ENCODE measurements at places on chromosomes 12 and 14.

DNA sequence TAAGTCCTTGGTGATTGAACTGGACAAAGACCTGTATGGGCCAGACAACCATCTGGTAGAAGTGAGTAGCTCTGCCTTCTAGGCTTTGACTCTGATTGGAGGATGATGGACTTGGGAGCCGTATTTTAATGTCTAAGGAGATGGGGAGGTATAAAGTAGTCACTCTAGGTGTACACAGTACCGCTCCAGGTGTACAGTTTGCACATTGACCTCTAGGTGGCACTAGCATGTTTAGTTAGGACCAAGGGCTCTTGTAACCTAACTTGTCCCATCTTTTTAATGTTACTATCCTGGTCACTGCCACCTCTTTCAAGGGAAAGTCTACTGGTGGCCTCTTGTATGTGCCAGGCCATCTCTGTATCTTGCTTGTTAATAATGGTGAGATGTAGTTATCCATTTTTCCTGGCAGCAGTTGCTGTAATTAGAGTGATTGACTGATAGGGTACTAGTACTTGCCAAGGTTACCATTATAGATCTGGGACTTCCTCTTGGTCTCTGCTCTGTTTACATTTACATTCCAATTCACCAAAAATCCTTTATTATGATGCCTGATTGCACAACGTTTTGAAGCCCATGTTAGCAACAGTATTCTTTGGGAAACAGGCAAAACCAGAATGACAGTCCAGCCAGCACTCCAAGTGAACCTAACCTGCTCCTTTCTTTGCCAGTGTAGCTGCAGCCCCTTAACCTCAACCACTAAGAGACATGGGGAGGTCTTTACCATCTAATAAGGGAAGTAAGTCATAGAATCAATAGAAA lies 3.6 kb downstream of the SMARCD1 start:
- DNase-seq, result peak; percentile 58

DNA sequence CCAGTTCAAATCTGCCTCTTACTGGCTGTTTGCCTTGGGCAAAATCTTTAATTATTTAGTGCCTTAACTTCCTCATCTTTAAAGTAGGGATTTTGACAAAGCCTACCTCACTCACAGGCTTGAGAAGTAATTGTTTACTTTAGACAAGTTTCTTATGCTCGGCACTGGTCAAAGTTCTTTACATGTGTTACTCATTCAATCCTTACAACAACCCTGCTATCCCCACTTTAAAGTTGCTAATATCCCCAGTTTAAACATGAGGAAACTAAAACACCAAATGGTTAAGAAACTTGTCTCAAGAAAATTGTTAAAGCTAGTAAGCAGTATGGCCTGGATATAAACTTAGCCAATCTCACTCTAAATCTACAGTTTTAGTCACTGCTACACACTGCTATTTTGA lies 204.0 kb upstream of the AVPR1A start:
- DNase-seq, result no peak

GRCh38 chr12:126051611-126052107 lies 986.4 kb downstream of the AACS start:
- peak; percentile 95 for DNase-seq

- DNase-seq, result no peak
These were observed 231.9 kb upstream of the HMGA2 start for GRCh38 chr12:65592416-65592815.

DNA sequence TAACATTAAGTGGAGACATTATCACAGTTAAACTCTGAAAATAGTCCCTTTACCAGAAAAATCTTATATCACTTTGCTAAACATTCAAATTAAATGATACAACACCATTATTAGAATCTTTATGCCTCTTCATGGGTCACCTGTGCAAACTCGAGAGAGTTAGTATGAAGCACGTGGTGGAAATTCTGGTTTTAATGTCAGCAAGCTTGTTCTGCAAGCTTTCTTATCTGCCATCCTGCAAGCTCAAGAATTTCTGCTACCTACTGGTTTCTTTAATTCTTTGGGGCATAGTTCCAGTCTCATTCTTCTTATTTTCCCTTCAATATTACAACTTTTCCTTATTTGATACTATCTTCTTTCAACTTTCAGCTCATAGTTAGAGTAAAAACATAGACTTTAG lies 868 bp downstream of the CATSPERB start:
- no peak for DNase-seq

DNA sequence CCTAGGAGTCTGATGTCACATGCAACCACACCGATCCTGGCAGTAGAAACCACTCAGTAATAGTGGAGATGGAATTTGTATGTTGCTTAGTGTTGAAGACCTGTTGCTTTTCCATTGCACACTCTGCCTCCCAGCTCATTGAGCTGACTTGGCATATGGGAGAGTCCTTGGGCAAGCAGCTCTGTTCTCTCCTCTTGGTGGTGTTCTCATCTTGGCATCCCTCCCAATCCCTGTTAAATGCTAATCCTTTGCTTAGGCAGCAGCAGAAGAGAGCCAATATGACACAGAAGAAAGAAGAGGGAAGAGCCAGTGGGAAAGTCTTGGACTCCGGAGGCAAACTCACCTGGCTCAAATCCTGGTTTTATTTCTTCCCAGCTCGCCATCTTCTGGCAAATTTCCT lies 178.0 kb upstream of the CAND1 start:
- DNase-seq, result no peak

DNA sequence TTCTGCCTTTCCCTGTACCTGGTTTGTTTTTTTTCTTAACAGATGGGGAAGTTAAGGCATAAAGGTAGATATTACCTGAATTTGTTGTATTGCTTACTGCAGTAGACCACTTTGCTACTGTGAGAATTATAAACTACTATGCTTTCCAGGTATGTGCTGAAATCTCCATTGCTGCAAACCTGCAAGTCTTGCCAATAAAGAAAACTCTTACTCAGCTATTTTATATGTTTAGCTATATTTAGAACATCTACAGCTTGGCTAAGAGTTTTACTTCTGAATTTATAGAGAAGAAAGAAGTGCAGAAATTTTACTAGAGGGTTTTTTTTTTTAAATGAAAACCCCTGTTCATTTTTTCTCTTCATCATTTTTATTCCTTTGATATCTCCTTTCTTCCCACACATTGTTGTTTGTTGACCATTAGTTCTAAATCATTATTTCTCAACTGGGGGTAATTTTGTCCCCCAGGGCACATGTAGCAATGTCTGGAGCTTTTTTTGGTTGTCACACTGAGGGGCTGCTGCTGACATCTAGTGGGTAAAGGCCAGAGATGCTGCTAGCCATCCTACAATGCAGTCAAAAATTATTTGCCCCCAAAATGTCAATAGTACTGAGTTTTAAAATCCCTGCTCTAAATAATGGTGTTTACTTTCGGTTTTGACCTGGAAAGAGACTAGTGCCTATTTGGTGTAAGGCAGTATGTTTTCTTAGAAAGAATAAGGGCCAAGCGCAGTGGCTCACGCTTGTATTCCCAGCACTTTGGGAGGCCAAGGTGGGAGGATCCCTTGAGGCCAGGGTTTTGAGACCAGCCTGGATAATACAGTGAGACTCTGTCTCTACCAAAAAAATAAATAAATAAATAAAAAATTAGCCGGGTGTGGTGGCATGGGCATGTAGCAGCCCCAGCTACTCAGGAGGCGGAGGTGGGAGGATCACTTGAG lies 48.6 kb downstream of the PCNX1 start:
- peak; percentile 8 for DNase-seq

GRCh38 chr12:109500406-109501185 lies 23.2 kb downstream of the UBE3B start:
- no peak for DNase-seq

GRCh38 chr14:22887990-22888378 lies 5.0 kb downstream of the REM2 start:
- DNase-seq, result no peak

DNA sequence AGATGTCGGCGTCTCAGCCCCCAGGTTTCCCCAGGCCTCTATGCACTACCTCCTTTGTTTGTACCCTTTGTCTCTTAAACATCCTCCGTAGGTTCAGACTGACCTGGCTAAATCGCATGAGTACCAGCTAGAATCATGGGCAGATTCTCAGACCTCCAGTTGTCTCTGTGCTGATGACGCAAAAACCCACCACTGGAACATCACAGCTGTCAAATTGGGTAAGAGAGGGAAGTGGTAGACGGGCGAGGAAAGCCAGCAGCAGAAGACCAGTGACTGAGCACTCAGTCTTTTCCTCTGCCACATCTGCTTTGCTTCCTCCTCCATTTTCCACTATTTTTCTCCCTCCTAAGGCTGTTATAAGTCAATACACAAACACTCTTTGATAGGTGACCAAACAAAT lies 29.7 kb downstream of the A2ML1 start:
- no peak for DNase-seq

DNA sequence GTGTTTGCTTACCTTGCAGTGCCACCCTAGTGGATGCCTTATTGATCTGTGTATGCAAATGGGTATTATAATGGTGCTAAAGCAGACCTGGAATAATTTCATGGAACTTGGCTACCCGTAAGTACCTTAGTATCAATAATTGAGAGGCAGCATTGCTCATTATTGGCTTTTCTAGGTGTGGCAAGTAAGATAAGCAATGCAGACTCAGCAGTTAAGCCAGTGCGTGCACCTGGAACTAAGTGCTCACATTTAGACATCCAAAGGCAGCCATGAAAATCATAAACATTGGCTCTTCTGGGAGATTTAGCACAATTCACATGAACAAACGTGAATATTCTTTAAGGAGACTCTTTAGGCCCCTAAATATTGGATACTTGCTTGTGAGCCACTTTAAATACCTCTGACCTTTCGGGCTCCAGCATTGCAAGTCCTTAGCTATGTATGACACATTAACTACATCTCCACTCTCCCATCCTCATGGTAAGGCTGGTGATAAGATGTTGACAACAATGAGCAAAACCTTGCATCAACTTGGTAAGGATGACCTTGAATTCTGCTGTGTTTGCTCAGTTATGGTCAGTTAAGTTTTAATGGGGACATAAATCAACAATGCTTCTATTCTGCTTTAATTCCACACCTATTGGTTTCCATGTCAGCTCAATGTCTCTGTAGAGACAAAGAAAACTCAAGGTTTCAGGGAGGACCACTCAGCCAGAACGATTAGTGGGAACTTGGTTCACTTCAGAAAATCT lies 112.0 kb downstream of the SLC5A8 start:
- DNase-seq, result no peak

GRCh38 chr12:111818340-111818739 lies 23.7 kb upstream of the MAPKAPK5 start:
- no peak for DNase-seq

DNA sequence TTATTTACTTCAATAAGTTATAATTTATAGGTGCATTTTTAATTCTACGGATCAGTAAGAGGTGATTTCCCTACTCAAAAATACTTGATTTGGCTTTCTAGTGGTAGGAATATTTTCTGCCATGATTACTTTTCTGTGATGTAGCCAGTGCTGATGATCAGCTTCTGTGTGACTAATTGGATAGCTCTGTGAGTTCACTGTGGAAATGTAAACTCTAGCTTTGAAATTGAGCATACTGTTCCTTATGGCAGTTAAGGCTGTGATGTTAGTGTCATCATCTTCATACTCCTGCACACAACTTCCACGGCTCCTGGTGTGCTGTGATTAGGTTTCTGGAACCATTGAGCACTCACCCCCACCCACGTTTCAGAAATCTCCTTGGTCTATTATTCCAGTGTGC lies 48.2 kb downstream of the PLEKHA5 start:
- DNase-seq, result no peak

DNA sequence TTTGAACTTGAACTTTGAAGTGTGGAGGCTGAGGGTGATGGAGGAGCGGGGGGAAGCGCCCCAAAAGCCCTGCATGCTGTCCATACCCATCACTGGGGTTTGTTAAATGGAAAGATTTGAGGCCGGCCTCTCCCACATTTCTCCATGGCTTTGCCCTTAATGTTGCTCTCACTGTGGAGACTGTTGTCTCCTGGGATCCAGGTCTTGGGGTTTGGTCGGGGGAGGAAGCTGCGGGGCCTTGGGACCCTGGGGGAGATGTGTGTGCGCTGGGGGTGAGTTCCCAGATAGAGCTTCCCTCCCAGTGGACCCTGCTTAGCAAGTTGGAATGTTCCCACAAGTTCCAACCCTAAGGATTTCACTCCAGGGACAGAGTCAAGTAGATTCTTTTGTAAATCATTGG lies 28.0 kb upstream of the LRTM2 start:
- DNase-seq, result no peak

DNA sequence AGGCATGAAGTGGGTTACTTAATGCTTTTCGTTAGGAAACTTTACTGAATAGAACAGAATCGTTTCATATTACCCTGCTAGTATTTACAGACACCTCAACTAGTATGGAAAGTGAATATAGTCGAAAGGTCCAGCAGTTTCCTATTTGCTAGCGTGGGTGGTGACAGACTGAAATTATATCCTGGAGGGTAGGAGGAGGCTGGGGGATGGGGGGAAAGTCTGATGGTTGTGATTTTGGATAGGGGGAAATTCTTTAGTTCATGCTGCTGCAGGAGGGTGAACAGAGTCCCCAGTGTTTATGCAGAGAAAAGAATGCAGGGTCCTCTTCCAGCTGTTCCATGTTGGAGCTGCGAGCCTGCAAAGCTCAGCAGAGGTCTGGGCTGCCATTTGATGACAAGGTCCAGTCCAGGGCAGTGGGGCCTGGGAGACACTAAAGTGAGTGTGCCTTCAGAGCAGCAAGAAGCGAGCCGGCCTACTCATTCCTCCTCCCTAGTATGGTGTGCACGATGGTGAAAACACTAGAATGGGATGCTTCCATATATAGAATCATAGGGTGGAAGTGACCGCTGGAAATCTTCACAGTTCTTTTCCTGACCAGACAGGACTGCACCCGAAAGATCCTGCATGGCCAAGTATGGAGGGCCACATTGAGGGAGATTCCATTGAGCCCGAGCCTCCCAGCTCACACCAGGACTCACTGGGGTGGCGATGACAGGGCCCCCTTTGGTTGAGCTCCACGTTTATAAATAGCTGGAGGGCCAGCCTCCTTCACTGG lies 2.1 kb downstream of the SAMD4A start:
- no peak for DNase-seq

GRCh38 chr12:48219631-48220030 lies 16.5 kb upstream of the OR10AD1 start:
- no peak for DNase-seq

DNA sequence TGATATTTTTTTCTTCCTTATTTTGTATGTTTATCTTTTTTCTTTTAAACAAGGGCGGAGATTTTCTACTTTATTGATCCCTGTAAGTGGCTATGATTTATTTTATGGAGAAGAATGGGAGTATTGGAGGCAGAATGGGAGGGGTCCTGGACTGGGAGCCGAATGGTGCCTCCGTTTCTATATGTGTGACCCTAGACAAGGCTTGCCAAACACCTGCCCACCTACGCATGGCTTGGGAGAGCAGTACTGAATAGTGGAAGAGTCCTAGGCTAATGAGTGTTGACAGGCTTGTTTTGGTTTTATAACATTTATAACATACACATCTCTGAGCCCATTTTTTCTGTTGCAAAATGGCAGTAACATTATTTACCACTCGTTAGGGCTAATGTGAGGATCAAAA lies 29.0 kb downstream of the STK38L start:
- DNase-seq, result no peak

DNA sequence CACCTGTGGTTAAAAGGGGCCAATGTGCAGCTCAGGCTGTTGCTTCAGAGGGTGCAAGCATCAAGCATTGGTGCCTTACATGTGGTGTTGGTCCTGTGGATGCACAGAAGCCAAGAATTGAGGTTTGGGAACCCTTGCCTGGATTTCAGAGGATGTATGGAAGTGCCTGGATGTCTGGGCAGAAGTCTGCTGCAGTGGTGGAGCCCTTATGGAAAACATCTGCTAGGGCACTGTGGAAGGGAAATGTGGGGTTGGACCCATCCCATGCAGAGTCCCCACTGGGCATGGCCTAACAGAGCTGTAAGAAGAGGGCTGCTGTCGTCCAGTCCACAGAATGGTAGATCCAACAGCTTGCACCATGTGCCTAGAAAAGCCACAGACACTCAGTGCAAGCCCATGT lies 36.6 kb downstream of the PCNX1 start:
- no peak for DNase-seq

GRCh38 chr12:6450869-6451347 lies 934 bp upstream of the TAPBPL start:
- no peak for DNase-seq
